CD8-positive, alpha-beta memory T cell (primary cell): ENCODE measurements at places on chromosomes 11 and 22. TPM values are rescaled to one million over a fixed set of nuclear protein-coding genes. Genes with fewer than 3 reads are reported as not detected.

DNA sequence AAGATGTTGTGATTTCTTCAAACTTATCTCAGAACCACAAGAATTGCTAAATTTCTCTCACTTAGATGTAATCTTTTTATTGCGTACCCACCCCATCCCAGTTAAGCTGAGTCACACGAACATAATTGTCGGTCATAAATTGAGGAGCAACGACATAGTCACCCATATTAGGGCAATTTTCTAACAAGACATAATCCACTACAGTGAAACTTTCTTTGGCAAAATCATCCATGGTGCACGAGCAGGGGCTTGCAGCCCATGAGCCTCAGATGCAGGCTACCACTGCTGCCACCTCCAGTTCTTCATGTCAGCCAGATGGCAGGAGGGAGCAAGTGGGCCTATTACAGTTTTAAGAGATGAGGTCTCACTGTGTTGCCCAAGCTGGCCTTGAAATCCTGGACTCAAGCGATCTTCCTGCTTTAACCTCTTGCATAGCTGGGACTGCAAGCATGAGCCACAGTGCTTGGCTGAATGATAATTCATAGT is 70.3 kb upstream of the GRK2 start:
- DNase-seq: no peak
- H3K27ac ChIP-seq: no peak overlapping the region
- H3K27me3 ChIP-seq: no peaks in the 10 kb centered on the region
- H3K4me3 ChIP-seq: no peak overlapping the region
- no peaks in the 10 kb centered on the region for H3K4me1 ChIP-seq

- DNase-seq: peak; percentile 74
- no peak within 1 kb of the TSS for H3K27ac ChIP-seq
- H3K4me3 ChIP-seq: no peak within 1 kb of the TSS
Measured at GRCh38 chr11:61679893-61680621, at the start of gene DAGLA. TSS of gene DAGLA (plus strand) at chr11:61680391. CDS start at chr11:61720156, 39,765 bp downstream.

GRCh38 chr11:50423208-50423607 is 390.5 kb downstream of the OR4C45 start:
- no peaks in the 10 kb centered on the region for H3K27me3 ChIP-seq
- no peaks in the 10 kb centered on the region for H3K36me3 ChIP-seq
- no peak for DNase-seq
- no peak overlapping the region for H3K4me3 ChIP-seq

DNA sequence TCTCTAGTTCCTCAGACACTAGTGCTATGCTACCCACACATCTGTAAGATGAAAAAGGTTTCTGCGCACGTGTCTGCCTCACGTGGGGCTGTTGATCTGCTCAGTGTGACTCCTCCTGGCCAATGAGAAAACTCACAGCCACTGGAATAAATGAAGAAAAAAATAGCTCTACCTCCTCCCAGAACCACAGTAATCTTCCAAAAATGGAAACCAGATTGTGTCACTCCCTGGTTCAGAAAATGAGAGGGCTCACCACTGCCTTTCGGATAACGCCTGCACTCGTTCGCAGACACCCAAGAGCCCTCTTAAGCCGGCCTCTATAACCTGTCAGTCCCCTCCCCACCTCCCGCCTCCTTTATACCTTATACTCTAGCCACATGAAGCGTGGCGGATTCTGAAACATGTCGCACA is 5.1 kb downstream of the APBB1 start:
- no peaks in the 10 kb centered on the region for H3K27me3 ChIP-seq
- DNase-seq: peak; percentile 64
- peaks cover 18% of the 10 kb centered on the region for H3K36me3 ChIP-seq
- peaks cover 79% of the 10 kb centered on the region for H3K4me1 ChIP-seq

DNA sequence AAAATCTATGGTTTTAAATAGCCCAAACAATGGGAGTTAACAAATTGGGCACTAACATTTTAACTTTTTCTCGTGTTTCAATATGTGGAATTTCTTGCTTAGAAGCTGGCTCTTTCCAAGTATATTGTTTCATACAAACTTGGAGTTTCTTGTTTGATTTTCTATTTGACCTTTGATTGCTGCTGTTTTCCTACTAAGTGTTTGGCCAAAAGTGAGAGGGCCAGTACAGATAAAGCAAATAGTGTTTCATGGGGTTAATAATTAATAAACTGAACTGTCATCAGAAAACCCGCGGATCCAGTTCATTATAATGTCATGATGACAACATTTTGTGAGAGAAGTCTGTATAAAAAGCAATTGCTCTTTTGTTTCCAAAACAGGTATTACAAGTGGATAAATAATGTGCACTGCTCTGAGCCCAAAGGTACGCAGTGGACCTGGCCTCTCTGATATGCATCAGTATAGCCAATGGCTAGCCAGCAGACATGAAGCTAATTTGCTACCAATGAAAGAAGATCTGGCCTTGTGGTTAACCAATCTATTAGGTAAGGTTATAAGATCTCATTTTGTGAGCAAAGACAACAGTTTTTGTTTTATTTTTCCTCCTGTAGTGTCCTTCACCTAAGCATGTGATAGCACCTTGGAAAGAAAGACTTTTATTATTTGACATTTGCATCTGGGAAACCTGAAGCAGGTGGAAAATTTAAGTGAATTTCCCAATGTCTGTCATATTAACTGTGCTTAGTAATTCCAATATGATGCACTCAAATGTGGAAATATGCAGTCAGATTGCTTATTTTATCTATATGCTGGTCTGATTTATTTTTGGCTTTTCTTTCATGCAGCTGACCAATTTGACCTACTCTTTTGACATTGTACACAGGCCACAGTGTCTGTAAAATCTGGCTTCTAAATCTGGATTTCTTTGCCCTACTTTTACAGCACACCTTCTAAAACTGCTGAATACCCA is 8.3 kb downstream of the GAS2 start:
- H3K27me3 ChIP-seq: no peaks in the 10 kb centered on the region
- no peak overlapping the region for H3K27ac ChIP-seq
- DNase-seq: no peak
- no peaks in the 10 kb centered on the region for H3K36me3 ChIP-seq
- H3K4me3 ChIP-seq: no peak overlapping the region

Gene ST3GAL4
- total RNA-seq: 12.5 TPM

GRCh38 chr11:43505171-43505570 is 146.5 kb downstream of the TTC17 start:
- H3K4me1 ChIP-seq: no peaks in the 10 kb centered on the region
- H3K4me3 ChIP-seq: no peak overlapping the region
- no peak overlapping the region for H3K27ac ChIP-seq

DNA sequence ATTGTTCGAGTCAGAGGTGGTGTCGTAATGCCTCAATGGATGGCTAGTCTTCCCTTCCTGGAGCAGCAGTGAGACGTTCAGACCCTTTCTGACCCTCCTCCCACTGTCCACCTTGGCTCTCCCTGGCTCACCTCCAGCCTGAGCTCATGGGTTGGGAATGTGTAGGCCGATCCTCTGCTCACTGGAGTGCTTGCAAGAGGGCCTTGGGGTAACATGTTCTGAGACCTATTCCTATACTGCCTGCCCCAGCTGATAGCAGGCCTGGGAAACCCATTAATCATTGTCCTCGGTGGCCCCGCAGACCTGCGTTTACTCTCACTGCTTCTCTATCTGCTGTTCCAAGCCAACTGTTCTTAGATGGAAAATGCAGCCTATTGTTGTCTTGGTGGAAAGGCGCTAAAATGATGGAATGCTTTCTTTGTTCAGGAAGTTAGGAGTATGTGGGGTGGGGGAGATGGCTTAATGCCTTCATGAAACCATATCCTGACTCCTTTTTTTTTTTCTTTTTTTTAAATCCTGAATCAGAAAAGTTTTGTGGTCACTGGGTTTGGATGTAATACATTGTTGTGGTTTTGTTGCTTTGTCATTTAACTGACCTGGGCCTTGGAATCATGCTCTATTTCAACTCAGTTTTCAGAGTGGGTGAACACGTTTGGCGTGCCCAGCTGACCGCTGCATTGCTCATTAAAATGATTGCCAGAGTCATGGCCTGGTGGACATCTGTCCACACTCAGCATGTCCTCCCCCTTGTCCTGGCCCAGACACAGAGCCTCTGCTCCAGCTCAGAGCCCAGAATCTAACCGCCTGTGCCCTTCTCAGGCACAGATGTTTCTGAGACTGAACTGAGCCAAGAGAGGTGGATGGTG is 72.5 kb downstream of the MICAL2 start:
- no peaks in the 10 kb centered on the region for H3K4me1 ChIP-seq
- H3K4me3 ChIP-seq: no peak overlapping the region
- DNase-seq: no peak
- no peaks in the 10 kb centered on the region for H3K27me3 ChIP-seq
- no peaks in the 10 kb centered on the region for H3K36me3 ChIP-seq
- H3K27ac ChIP-seq: peak overlapping the region; percentile 48

GRCh38 chr11:126169291-126169690 is 42.2 kb downstream of the RPUSD4 start:
- no peaks in the 10 kb centered on the region for H3K36me3 ChIP-seq
- H3K27ac ChIP-seq: no peak overlapping the region
- H3K4me3 ChIP-seq: no peak overlapping the region
- no peak for DNase-seq
- H3K27me3 ChIP-seq: no peaks in the 10 kb centered on the region
- no peaks in the 10 kb centered on the region for H3K4me1 ChIP-seq
